ENCODE measurements at places on chromosomes 12 and 14. TPM values are rescaled to one million over a fixed set of nuclear protein-coding genes. Genes with fewer than 3 reads are reported as not detected.

Gene SCARB1
- total RNA-seq = 26.8 TPM

Gene POTEG
- not detected for total RNA-seq

Gene PRMT5
- 106 TPM for total RNA-seq

Gene KRT78
- total RNA-seq = not detected

Gene DDX24
- total RNA-seq = 106 TPM

Gene CCDC197
- not detected for total RNA-seq

Gene PLA2G1B
- not detected for total RNA-seq

Gene DNAJC22
- 0.20 TPM for total RNA-seq

Gene HAL
- total RNA-seq = not detected

Gene NTF3
- not detected for total RNA-seq

Gene SLC5A8
- not detected for total RNA-seq

Gene NOS1
- not detected for total RNA-seq
